CD4-positive, alpha-beta T cell treated with Interleukin-17A for 4 hours (primary cell): ENCODE measurements at places on chromosomes 2 and 18.

DNA sequence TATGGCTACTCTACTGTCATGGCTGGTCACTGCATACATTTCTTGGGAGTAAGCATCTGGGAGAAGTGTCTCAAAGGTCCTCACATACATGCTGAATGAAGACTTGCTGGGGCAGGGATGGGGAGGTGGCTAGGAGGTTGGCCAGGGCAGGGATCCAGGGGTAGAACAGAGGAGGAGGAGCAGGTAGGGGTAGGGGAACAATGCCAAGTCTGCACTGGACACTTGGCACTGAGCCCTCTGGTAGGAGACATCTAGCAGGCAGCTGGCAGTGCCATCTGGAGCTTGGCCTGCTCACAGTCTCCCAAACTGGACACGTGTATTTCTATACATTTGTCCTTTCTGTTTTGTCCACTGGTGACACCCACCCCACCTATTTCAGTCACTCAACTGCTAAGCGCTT, 62.7 kb upstream of the REV1 start:
- no peak for DNase-seq

- DNase-seq = no peak
These were observed 36.2 kb downstream of the CCDC178 start for GRCh38 chr18:33404244-33404873.

DNA sequence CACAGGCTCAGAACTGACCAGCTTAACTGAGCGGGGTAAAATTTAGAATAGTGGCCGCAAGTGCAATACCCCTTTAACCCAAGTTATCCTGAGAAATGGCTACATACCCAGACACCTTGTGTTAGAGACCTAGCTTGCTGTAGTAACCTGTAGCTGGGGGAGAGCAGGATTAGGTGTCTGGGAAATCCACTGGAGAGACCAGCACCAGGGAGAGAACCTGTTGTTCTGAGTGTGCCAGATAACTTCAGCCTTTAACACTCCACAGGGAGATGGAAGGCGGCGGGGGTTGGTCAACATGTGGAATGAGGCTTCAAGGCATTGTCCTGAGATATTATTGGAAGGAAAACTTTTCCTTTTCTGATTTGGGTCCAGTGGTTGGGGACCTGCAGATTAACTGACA, 356.0 kb downstream of the PTPRM start:
- no peak for DNase-seq

DNA sequence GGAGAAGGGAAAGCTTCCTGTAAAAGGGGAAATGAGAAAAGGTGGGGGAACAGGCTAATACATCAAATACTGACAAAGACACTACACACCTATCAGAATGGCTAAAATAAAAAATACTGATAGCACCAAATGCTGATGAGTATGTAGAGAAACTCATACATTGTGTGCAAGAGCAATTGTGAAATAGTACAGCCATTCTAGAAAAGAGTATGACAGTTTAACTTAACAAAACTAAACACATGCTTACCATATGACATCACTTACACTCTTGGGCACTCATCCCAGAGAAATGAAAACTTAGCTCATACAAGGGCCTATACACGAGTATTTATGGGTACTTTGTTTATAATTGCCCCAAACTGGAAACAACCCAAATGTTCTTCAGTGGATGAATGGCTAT, 53.4 kb downstream of the ZNF638 start:
- no peak for DNase-seq

GRCh38 chr2:235494716-235495372, 1.0 kb downstream of the AGAP1 start:
- no peak for DNase-seq

GRCh38 chr18:30712383-30712782, 330.2 kb downstream of the DSC3 start:
- no peak for DNase-seq

DNA sequence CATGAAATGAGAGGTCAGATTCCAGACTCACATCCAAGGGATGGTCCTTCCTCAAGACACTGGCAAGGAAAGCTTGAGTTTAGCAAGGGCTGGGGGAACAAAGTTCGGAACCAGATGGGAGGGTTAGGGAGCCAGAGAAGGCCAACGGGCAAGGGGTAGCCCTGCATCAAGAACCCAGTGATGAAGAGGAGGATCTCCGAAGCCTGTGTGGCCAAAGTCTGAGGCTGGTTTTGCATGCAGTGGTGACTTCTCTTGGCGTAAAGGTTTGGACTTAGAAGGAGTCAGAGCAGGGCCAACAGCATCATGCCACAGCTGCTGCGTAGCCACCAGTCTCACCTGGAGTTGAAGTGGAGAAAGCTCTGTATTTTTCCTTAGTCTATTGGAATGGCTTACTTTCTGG, 123.5 kb upstream of the ALPP start:
- no peak for DNase-seq

DNA sequence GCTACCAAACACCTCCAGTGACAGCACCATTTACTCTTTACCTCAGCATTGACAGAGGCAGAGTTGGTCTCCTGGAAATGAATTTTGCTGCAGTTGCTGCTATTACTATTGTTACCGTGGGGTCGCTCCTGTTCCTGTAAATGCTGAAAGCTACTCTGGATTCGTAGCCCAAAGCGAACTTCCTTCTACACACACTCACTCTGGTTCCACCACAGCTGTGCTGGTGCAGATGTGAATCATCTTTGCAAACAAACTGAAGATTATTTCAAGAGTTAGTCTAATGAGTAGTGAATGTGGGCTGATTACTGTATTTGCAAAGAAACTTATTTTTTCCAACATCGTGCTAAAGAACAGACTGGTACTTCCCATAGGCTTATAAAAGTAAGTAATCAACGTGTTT, 304.0 kb downstream of the LPIN1 start:
- DNase-seq = peak; percentile 6

DNA sequence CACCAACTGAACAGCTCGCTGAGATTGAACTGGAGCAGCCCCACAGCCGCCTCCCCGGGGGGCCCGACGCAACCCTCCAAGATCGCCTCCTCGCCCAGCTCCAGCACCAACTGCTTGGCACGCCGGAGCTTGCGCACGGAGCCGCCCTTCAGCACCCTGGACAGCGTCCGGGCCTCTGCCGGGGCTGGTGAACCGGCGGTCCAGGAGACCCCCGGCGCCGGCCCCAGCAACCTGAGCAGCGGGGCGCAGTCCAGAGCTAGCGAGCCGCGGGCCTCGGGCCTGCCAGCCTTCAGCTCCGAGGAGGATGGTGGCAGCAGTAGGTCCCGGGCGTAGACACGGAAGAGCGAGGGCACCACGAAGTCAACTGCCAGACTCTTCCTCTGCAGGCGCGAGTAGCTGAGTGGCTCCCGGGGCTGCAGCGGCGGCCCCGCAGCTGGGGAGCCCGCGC, 1.2 kb downstream of the ALK start:
- peak; percentile 41 for DNase-seq

- DNase-seq = no peak
These were observed 17.9 kb downstream of the PPP3R1 start for GRCh38 chr2:68234405-68234804.

DNA sequence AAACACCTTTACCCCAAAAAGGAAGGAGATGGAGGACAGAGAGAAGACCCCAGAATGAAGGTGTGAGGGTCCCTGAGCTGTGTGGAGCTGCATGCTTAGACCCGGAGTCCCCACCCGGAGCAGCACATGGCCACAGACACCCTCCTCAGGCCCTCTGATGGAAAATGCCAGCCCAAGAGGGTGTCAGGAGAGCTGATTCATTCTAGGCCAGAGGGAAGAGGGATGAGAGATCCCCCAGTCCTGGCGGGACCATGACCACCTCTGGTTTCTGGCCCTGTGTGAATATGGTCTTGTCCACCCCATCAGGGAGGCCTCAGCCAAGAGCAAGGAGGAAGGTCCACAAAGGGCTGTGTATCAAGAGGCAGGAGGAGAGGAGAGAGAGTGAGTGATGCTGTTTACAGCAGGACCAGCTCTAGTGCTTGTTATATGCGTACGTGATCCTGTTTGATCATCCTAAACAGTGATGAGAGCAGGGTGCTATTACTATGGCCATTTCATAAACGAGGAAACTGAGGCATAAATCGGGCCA, 186.6 kb upstream of the HAAO start:
- no peak for DNase-seq

GRCh38 chr18:56541793-56542192, 96.6 kb downstream of the TXNL1 start:
- DNase-seq = no peak

DNA sequence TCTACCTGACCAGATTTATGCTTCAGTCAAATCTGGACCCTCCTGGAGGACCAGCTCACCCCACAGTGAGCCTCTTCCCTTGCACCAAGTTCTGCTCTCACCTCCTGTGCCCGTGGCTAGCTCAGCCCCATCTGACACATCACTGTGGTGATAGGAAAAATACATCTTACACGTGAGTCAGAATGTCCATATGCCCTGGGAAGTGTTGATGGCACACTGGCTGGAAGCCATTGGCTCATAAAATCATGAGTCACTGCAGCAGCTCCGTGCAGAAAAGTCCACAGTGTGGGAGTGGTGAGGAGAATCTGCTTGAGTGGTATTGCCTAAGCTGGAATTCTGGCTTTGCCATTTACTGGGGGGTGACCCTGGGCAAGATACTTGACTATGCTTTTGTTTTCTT, 42.6 kb upstream of the RAPGEF4 start:
- DNase-seq = peak; percentile 29
